ENCODE measurements at places on chromosomes 1 and 21.

DNA sequence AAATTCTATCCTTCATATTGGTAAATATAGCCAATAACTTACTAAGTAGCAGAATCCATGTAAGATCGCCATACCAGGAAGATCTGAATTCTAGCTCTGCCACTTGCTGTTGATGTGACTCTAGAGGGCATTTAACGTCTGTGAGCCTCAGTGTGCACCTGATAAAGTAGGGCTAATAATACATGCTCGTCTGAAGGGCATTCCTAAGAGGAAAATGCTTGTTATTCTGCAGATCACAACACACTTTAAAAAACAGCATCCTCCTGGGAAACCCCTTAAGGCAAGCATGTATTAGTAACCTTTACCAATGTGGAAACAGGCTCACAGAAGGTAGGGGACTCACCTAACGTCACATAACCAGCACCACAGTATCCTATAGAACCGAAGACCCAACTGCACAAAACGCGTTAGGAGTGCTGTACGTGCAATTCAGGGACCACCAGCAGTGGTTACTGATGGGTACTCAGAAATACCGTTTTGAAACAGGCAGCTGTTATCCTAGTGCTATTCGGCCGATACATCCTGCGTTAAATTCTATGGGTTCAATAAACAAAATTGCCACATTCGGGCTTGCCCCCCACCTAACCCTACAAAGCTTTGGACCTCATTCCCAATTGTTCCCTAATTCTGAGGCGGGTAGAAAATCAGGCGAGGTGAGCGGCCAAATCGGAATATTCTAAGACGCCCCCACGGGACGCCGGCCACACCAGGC, 758 bp downstream of the DEPDC1 start:
- DNase-seq: peak; percentile 6

- DNase-seq: no peak
These were observed 12.3 kb downstream of the COLGALT2 start for GRCh38 chr1:184025242-184025675.

GRCh38 chr1:230191079-230191804, 124.2 kb downstream of the GALNT2 start:
- DNase-seq: no peak

DNA sequence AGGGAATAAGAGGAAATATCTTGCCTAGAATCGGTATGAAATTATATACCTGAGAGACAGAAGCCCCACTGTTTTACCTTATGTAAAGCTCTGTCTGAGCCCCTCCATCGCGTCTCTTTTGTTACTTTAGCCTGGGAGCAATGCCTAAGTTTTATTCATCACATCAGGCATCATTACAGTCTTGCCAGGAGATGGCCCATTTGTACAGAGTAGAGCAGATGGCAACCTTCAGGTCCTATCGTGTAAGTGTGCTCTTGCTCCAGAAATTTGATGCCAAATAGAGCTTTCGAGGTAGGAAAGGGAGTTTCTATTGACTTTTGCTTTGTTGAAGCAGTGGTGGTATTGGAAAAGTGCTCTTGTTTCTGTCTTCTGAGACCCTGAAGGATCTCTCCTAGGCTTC, 24.9 kb downstream of the CFAP126 start:
- DNase-seq: no peak

- no peak for DNase-seq
These were observed 75.0 kb downstream of the SPATA46 start for GRCh38 chr1:162301696-162302095.

GRCh38 chr1:119347858-119348257, 20.7 kb upstream of the HAO2 start:
- DNase-seq: no peak

Measured in activated CD4-positive, alpha-beta T cell treated with anti-CD3 and anti-CD28 coated beads, Interleukin-2, amount 10 ng/mL, durations not matched to agents 7 days and 5 days (primary cell).